ENCODE measurements at places on chromosomes 6 and 20.

- no peak for DNase-seq
These were observed 729 bp downstream of the ATG5 start for GRCh38 chr6:106324726-106325335.

- DNase-seq = no peak
These were observed 102.4 kb upstream of the HIVEP1 start for GRCh38 chr6:11909696-11910132.

DNA sequence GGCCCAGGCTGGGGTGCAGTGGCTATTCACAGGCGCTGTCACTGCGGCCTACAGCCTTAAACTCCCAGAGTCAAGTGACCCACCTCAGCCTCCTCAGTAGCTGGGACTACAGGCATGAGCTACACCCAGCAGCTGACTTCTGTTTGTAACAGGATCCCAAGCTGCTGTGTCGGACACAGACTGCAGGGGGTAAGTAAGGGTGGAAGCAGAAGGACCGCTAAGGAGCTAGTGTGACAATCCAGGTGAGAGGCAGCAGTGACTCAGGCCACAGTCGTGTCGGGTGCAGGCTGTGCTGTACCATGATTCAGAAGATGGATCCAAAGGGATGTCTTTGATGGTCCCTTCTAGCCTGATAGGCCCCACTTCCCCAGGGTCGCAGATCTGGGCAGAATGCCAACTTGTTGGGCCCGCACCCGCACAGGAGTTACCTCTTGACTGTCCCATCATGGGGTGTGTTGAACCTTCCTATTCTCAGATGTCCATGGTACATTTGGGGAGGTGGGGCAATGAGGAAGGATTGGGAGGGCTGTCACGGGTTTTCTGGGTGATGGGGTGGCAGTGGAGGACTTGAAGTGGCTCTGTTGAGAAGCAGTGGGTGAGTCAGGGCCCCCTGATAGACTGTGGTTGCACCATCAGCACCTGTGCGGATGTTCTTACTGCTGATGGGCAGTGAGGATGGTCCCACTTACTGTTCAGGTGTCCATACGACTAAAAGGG is 25.3 kb downstream of the AAR2 start:
- DNase-seq = no peak

GRCh38 chr6:134309227-134309626 is 8.7 kb downstream of the SGK1 start:
- no peak for DNase-seq

- DNase-seq = no peak
These were observed 506 bp downstream of the CITED2 start for GRCh38 chr6:139373928-139374356.

DNA sequence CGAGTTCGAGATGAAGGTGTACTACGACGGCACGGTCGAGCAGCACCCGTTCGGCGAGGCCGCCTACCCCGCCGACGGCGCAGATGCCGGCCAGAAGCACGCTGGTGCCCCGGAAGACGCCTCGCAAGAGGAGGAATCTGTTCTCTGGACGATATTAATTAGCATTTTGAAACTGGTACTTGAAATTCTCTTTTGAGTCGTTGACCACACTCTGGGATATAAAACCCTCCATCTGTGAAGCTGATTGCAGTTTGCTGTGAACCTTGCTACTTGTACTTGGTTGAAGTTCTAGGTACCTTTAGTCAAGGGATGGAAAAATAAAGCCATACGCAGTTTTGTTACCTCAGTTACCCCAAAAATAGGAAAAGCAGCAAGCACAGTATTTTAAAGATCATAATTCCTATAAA is 917 bp downstream of the C6orf120 start:
- no peak for DNase-seq

DNA sequence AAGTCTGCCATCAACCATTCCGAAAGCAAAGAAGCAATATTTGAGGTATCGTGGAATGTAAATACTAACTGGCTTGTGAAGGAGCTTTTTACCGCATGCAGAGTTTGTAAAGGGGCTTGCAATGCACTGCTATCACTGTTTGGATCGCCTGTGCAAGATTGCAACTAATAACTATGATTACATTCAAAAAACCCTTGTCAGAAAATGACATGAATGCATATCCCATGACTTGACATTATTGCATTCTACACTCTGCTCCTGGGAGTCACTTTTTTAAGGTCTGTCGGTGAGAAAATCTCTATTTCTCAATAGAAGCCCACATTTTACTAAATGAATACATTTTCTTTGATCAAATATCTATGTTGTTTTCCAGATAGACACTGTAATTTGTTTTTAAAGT is 335.4 kb upstream of the SPTLC3 start:
- no peak for DNase-seq

- DNase-seq = no peak
These were observed 27.9 kb upstream of the BMP6 start for GRCh38 chr6:7697820-7698623.

DNA sequence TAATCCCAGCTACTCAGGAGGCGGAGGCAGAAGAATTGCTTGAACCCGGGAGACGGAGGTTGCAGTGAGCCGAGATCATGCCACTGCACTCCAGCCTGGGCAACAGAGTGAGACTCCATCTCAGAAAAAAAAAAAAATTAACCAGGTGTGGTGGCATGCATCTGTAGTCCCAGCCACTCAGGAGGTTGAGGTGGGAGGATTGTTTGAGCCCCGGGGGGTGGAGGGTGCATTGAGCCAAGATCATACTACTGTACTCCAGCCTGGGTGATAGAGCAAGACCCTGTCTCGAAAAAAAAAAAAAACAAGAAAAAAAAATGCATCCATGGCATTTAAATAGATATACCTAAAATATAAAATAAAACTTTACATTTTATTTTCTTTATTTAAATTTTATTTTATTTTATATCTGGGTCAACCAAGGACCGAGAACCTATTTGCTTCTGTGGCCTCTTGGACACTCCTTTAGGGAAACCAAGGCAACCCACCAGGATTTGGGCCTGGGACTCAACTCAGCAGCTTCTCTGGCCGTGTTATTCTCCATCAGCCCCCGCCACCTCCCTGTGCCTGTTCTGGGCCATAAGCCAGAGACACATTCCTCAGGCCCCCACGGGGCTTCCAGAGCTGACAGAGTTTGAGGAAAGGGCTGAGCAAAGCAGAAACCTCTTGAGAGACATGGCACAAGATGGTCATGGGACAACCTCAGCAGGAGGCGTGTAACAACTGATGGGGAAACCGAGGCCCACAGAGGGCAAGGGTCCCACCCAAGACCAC is 6.2 kb downstream of the SNTA1 start:
- DNase-seq = no peak

GRCh38 chr6:39053016-39053624 is 4.5 kb downstream of the GLP1R start:
- DNase-seq = no peak

DNA sequence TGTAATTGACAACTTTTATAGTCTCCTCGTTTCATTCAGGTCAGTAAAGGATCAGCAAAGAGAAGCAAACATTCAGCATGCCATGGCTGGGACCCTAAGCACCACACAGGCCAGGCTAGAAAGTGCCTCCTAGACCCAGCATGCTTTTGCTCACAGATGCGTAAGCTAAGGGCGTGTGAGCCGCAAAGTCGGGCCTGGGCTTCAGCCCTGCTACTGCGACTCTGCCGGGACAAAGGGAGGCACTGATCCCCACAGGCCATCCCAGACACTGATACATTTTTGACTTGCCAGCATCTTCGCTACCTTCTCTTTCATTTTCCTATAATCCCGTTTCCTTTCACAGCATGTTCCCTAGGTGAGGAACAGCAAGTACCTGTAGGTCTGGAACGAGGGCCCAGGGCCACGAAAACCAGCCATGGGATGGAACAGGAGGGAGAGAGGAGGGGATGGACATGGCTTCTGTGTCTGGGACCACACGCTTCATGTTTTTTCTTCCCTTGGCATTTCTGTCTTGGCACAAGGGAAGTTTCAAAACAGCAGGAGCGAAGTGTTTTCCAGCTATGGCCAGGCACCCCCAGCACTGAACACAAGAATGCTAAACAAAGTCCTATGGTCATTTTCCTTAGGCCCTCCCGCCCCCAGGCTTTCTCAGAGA is 42.6 kb downstream of the IRF4 start:
- DNase-seq = no peak

DNA sequence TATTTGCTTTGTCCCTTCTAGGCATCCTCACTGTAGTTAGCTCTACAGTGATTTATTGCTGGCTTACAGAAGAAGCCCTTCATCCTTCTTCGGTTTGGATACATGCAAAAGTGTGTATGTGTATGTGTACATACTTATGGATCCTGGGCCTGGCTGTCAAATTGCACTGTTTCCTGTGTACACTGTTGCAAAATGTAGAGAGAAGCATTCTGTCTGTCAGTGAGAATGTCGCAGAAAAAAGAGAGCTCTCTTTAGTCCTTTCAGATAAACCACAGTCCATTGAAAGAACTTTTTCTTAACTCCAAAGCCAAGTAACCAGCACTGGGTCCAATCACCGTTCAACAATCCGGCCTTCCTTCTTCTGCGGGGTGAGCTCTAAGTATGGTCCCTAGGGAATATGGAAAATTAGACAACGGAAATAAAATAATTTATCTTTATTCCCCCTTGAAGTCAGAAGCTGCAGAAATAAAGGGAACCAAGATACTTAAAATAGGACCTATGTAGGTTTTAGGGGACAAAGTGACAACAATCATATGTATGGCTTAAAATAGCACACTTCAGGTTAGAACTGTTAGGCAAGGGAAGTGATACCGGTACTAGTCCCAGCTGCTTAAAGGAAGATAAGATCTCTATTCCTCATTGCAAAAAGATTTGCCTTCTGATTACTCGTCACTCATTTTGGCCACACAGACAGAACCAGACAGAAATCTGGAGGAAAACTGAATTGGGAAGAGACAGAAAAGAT is 107.0 kb downstream of the CD83 start:
- no peak for DNase-seq

DNA sequence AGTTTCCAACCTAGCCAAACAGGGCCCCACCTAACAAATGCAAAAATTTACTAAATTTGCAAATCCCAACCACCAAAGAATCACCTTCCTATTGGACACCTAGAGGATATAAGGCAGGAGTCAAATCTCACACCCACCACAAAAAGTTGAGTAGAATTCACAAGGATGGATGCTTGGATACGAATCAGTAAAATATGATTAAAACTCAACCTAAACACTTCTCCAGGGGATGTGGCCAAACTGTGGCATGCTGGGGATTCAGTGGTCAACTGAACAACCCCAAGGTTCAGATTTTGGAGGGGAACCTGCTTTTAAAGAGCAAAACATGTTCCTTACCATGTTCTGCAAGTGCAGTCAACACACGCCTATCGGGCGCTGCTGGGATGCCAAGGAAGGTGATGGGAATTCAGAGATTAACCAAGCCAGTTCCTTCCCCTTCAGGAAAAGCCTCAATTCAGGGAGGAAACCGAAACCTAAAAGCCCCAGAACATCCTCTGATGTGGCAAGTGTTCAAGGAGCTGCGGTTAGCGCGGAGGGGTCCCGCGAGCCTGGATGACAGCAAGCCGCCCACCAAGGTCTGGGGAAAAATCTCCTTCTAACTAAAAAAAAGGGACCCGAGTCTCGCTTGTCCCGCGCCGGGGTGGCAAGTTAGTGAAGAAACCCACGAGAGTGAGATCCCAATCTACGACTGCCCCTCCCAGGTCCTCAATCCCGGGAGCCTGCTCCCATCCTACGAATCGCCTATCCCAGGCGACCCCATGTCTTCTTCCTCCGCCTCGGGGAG is 902 bp downstream of the SAMHD1 start:
- no peak for DNase-seq

- DNase-seq = no peak
These were observed 112.9 kb upstream of the HSF2 start for GRCh38 chr6:122286512-122286911.

Measured in NCI-H2029 treated with DMSO at 0.1 percent for 48 hours (cell line).